ENCODE measurements at places on chromosomes 1 and 21.
A peak's percentile ranks its signal among the peaks of the same experiment; 100 is the strongest.

DNA sequence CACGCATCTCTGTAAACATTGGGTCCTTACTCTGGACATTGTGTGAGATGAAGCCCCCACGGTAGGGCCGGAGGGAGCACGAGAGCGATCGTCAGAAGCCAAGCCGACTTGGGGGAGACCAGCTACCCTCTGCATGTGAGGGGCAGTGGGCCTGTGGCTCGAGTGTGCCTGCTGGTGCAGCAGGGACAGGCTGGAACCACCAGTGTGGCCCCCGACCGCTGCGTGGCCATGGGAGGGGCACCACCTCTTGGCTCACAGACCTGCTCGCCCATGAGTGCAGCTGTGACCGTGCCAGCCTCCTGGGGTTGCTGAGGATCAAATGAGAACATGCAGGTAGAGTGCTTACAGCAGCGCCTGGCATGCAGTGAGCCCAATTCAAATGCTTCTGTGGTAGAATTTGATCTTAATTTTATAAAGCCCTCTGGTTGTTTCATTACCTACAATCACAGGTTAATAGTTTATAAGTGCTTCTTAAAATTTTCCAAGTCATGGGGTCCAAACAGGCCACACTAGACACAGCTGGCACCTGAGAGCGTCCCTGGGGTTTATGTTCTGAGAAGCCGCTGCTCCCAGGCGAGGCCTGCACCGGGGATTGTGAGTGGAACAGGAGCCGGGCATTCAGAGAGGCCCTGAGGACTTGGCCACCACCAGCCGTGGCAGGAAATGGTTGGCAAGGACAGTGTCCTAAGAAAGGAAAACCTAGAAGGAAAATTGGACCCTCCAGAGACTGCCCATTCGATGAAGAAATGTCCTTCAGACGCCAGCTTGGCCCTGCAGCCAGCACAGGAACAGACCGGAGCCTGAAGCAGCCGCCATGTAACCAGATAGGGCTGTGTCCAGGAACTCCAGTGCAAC, 22.6 kb upstream of the ADARB1 start:
- no peak for DNase-seq

- no peak for DNase-seq
These were observed 10.9 kb downstream of the BTBD19 start for GRCh38 chr1:44819196-44819607.

GRCh38 chr1:95311014-95311413, 77.0 kb downstream of the RWDD3 start:
- DNase-seq, result no peak

- peak; percentile 45 for DNase-seq
These were observed 6.9 kb downstream of the CASQ1 start for GRCh38 chr1:160197231-160197630.

- DNase-seq, result no peak
These were observed 17.4 kb downstream of the TIAM1 start for GRCh38 chr21:31326522-31327242.

GRCh38 chr1:30955448-30956015, 47.0 kb upstream of the SDC3 start:
- no peak for DNase-seq

GRCh38 chr1:213987927-213988506, at the start of gene PROX1:
Gene PROX1, plus strand, starts transcription at chr1:213987973. Its CDS starts 8,563 bp downstream, at chr1:213996536.
- DNase-seq, result peak; percentile 87

DNA sequence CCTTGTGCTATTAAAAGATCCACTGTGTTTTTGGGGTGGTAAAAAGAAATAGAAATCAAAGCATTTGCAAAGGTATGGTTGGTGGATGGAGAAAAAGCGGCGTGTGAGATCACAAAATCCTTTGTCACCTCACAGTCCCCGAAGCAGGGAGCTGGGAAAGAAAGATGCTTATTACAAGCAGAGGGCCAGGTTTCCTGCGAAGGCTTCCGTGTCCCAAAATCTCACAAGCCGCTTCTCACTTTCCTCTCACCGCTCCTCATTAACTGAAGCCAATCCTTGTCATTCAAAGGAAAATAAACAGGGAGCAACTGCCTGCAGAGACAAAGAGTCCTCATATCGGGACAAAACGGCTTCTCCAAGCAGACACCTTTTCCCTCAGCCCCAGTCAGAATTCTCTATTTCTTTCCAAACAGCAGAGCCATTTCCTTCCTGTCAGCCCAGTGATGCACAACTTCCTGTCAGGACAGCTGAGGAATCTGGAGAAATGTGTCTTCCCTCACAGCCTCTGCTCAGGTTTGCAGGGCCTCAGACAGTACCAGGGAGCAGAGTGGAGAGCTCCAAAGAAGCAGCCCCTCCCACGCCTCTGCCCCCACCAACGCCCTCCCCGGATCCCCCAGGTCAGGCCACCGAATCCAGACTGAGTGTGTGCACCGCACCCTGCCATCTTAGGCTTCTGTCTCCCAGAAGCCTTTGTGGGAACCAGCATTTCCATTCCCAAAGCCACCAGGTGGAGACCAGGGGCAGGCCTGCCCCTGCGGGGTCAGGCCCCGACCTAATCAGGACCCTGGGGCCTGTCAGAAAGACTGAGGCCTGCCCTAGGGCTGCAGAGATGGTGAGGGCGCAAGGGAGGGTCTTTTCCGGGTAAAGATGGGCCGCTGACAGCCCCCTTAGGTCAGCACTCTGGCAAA, 29.6 kb downstream of the KCNN3 start:
- DNase-seq, result no peak

DNA sequence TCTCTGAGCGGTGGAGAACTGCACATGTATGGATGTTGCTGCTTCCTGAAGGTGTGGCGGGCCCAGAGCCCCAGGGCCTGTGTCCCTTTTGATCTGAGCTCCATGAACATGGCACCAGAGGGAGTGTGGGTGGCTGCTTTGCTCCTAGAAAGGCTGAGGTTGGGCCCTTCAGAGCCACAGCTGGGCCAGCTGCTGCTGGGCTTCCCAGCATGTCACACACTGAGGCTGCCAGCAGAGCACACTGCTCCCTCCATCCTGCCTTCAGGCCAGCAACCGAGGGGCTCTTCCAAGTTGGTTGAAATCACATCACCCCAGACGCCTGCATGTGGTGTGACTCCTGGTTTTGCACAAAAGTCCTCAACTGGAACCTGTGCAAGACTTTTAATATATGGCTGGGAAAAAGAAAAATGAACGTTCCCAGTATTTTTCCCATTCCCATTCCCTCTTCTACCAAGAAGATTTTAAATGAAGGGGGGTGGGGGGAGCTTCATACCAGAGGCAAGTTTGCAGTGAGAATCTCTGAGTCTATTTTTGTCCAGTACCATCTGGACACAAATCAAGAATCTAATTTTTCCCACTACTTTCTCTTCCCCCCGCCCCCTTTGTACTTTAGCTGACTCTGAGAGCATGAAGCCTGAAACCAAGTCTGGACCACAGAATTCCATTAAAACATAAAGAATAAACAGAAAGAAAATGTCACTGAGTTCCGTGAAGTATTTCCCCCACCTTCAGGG, 26.2 kb upstream of the NGF start:
- no peak for DNase-seq

- no peak for DNase-seq
These were observed 4.1 kb downstream of the KDM5B start for GRCh38 chr1:202804126-202804525.

GRCh38 chr1:22753481-22753971, 42.9 kb downstream of the EPHB2 start:
- DNase-seq, result no peak

DNA sequence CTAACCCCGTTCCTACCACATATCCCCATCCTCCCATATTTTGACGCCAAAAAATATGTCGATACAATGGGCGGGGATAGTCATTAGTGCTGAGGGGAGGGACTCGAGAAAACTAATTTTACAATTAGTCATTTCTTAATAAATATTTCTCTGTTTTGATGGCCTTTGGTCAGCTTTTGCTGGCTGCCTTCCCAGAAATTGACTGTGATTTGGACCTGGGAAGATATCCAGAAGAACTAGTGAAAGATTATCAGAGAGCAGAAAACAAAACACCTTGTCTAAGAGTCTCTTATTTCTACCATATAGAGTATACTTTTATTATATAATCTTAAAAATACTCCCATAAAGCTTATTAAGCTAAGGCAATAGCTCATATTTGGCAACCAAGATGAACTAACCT, 247.6 kb downstream of the MRPL39 start:
- no peak for DNase-seq

DNA sequence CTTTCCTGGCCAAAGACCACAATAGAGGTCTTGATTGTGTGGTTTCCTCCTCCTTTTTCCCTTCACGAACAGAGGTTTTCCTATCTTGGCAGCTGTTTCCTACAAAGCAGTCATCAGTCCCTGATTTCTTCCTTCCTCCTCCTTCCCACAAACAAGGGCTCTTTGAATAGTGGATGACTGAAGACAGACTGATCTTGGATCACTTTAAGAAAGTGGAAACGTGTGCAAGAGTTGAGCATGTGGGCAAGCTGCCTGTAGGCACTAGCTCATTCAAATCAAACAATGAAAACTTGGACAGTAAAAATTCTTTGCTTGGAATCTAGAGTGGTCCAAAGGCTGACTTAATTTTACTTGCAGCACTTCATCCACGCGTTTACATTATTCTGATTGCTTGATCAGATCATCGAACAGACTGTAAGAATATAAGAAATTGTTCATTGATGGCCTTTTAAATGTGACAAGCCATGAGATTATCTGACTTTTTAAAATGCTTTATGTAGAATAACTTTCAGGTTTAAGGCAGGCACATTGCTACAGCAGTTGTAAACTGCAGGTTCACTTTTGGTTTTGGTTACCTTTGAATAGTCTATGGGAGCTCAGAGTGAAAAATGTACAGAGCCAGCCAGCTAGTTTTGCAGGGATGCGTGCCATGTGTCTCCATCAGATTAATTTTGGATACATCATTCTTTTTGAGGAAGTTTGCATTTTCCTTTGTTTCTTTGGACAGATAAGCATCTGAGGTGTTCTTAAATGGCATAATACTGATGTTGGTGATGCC, 34.4 kb downstream of the ADGRL2 start:
- DNase-seq, result no peak

- peak; percentile 15 for DNase-seq
These were observed 13.6 kb downstream of the DIP2A start for GRCh38 chr21:46472246-46472645.

- no peak for DNase-seq
These were observed 72.9 kb downstream of the UCHL5 start for GRCh38 chr1:192986110-192986747.

GRCh38 chr1:7401814-7402547, 369.1 kb upstream of the VAMP3 start:
- no peak for DNase-seq

DNA sequence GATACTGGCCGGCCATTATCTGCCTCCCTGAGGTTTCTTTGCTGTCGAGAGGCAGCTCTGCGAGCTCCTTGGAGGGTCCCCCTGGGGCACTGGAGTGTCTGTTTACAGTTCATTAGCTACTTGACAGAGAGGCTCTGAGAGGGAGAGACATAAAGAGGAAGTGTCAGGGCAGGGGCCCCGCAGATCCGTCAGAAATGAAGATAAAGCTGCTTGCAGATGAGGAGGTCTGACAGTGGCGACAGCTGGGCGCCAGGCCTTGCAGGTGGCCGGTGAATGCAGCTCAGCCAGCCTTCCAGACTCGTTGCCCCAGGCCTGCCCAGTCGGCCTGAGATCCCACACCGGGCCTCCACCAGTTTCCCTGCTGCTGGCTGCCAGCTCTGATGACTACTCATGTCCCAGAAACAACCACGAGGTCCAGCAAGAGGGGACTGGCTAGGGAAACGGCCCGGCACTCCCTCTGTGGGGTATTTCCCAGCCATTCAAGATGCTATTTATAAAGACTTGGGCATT, 84.7 kb downstream of the DISP3 start:
- no peak for DNase-seq

GRCh38 chr1:109816975-109817535, 53.3 kb upstream of the EPS8L3 start:
- DNase-seq, result no peak

GRCh38 chr1:113783254-113784103, 24.2 kb upstream of the PHTF1 start:
- peak; percentile 32 for DNase-seq

- DNase-seq, result no peak
These were observed 25.6 kb downstream of the AK2 start for GRCh38 chr1:33010932-33011731.

GRCh38 chr1:178969226-178969987, 56.3 kb upstream of the FAM20B start:
- DNase-seq, result no peak

Data from midbrain (tissue), 1 donor.